NCI-H526 (cell line): ENCODE measurements at places on chromosomes 4 and X.

GRCh38 chr4:7424553-7425111 is 10.1 kb downstream of the PSAPL1 start:
- DNase-seq = no peak

DNA sequence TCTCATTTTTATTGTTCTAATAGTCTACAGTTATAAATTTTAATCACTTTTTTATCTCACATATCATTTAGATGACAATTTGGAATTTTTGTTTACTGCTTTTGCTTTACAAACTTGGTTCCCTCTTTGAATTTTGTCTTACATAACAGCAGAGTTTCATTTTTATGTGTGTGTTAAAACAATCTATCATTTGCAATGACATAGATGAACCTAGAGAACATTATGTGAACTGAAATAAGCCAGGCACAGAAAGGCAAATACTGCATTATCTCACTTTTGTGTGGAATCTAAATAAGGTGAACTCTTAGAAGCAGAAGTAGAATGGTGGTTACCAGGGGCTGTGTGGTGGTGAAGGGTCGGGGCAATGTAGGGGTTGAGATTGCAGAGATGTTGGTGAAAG is 170.7 kb downstream of the GASK1B start:
- DNase-seq = no peak

GRCh38 chr4:67550451-67550850 is 5.1 kb upstream of the CENPC start:
- DNase-seq = no peak

DNA sequence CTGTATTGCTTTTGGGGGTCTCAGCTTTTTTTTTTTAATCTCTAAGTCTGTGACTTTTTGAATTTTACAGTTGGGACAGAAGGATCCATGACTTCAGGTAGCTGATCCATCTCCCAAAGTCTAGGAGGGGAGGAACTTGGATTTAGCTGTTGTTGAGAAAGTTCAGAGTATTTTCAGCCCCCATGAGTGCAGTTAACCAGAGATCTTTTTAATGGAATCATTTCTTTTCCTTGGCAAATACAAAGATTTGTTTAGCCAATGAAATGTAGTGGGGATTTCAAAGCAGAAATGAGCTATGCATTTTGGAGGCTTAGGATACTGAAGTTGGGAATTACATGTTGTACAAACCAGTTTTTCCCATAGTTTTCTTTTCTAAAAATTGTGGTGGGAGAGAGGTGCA is 18.1 kb downstream of the FNIP2 start:
- DNase-seq = no peak

DNA sequence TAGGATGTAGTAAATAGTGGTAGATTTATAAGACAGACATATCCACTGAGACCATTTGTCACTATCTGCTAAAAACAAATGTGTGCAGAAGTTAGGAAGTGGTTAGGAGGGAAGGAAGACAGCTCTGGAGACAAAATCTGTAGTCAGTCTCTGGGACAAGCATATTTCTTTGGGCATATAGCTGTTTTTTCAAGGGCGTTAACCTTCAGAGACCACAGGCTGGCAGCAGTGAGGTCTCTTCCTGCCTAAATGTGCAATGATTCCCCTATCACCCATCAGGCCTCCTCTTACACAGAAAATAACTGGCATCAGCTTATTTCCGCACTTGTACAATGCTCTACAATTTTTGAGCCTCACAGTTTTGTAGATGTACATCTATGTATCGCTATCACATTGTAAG is 6.5 kb downstream of the TMEM150C start:
- DNase-seq = no peak

GRCh38 chrX:152937236-152937635 is 39.4 kb downstream of the ZNF185 start:
- DNase-seq = no peak

GRCh38 chrX:3659761-3660160 is 53.7 kb downstream of the PRKX start:
- no peak for DNase-seq

- no peak for DNase-seq
Observed at GRCh38 chr4:154928640-154929257, 147.7 kb downstream of the RBM46 start.

GRCh38 chr4:9691238-9692065 is 90.0 kb upstream of the DRD5 start:
- DNase-seq = peak; percentile 90

GRCh38 chr4:159188646-159189045 is 85.8 kb downstream of the RAPGEF2 start:
- no peak for DNase-seq

DNA sequence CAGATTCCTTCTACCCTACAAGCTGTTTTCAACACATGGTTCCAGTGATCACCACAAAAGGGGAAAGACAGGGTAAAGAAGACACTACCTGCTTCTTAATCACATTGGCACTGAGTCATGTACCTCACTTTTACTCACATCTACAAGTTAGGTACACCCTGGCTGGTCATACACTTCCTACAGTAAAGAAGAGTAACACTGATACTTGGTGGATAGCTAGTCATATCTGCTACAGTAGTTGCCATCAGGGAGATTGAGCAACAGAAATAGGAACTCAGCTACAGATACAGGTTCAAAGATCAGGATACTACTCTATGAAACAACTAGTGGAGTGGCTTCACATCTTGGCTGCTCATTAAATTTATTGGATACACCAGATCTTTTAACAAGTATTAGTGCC is 105.4 kb upstream of the DIAPH2 start:
- no peak for DNase-seq

DNA sequence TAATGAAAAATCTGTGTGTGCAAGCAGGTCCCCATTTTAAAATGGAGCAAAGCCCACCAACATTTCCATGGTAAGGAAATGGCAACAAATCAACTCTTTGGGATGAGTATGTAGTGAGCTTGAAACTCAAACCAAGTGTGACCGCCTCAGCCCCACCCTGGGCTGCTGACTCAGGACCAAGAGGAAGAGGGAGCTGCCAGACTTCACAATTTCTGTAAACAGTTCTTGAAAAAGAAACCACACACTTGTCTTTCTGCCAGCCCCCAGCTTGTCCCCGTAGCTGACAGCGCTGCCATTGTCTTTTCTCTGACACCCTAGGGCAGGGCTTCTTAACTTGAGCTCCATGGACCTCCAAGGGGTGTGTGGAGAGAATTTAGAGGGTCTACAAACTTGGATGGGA is 10.3 kb downstream of the RTL5 start:
- DNase-seq = no peak

DNA sequence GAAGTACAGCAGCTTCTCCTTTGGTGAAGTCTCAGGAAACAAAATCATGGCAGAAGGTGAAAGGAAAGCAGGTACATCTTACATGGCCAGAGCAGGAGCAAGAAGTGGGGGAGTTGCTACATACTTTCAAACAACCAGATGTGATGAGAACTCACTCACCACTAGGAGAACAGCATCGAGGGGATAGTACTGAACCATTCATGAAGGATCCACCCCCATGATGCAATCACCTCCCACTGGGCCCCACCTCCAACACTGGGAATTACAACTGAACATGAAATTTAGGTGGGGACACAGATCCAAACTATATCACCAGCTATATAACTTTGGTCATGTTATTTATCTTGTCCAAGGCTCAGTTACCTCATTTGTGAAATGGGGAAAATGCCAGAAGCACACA is 159.4 kb downstream of the OPHN1 start:
- DNase-seq = no peak

DNA sequence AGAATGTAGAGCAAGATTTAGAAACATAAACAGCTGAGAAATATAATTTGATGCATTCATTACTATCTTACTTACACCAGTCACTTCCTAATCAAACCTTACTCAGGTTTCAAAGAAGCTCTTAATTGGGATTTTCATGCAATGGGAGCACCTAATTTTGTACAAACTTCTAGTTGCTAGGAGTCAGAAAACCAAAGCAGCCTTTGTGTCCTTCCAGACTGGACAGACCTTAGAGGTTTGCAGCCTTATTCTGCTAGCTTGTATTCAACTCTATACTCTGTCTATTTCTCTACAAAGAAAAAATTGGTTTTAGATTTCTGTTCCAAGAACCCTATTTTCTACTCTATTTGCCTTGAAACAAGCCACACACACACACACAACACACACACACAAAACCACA is 19.4 kb downstream of the GABRA2 start:
- DNase-seq = no peak

DNA sequence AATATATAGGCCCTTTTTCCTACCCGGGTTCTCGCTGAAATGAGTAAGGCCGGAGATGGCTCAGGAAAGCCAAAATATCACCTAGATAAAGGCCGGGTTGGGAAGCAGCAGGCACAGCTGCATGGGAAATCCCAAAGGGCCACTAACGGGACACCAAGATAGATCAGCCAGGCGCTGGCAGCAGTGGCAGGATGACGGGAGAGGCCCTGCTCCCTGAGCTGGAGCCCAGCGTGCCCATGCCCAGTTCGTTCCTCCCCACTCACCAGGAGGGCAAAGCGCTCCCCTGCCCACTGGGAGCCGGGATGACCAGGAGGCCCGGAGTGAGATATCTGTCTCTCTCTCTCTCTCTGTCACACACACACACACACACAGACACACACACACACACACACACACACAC is 109.8 kb downstream of the DCTD start:
- DNase-seq = peak; percentile 6

DNA sequence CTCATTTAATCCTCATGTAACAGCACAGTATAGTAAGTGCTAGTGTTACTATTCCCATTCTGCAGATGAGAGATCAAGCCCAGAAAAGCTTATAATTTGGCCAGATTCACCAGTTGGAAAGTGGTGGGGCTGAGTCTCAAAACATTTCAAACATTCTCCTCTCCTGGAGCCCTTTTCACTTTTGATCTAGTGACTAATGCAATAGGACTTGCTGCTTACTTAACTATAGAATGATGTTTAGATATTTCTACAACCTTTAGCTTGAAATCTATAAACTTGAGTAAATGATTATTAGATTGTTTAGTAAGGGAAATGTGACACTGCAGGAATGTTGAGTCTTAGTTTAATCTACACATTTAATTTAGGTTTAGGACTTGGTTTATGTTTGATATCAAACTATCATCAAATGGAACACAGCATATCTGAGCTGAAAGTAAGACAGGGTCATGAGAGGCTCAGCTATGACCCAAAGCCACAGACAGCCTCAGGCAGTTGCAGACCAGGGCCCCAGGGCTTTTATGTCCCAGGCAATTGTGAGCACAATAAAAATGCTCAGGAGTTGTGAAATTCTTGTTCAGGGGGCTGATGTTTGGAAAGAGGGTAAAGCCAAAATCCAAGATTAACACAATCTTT is 199.5 kb upstream of the HS3ST1 start:
- DNase-seq = no peak

GRCh38 chr4:98430708-98431403 is 169.7 kb downstream of the RAP1GDS1 start:
- DNase-seq = no peak

- DNase-seq = no peak
Observed at GRCh38 chr4:40228497-40229365, 31.9 kb downstream of the RHOH start.

- DNase-seq = no peak
Observed at GRCh38 chr4:88858752-88859151, 161.1 kb upstream of the NAP1L5 start.

DNA sequence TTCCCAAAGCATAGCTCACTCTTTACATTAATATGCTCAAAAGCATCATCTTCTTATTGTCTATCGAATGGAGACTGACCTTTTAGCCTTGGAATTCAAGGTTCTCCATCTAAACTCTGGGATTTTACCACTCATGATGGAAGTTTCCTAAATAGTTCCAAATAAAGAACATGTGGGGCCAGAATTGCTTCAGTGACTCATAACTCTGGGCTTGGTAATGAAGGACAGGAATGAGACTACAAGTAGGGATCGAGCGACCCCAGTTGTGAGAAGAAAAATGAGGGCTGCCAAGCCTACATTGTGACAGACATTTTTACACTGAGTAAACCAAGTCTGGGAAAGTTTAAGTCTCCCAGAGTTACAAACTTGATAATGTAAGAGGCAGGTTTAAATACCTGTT is 269.9 kb downstream of the CBLL2 start:
- DNase-seq = no peak

GRCh38 chr4:48027653-48028052 is 11.1 kb downstream of the NIPAL1 start:
- DNase-seq = no peak

- no peak for DNase-seq
Observed at GRCh38 chr4:164293203-164293602, 460.7 kb upstream of the SMIM31 start.
